HTR-8/SVneo (cell line): ENCODE measurements at places on chromosomes 16 and 17.

GRCh38 chr16:35208001-35208935 is 1748.9 kb downstream of the TP53TG3F start:
- no peak for DNase-seq

GRCh38 chr17:56203430-56203829 is 50.2 kb downstream of the ANKFN1 start:
- peak; percentile 9 for DNase-seq

DNA sequence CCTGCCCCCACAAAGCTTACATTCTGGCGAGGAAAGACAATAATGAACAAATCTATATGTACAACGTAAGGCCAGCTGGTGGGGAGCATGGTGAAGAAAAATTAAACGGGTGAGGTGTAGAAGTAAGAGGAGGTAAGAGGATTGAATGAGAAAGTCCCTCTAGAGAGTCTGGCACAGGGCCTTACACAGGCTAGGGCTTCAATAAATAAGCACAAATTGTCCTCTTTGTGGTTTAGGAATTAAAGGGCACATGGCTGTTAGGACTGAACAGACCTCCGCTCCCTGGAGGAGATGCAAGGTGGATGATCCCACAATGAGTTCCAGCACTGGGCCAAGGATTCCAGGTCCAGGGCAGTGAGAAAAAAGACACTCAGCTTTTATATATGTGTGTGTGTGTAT is 43.1 kb upstream of the HAPSTR1 start:
- DNase-seq: no peak

GRCh38 chr16:64151990-64152767 is 969.7 kb downstream of the CDH11 start:
- no peak for DNase-seq

DNA sequence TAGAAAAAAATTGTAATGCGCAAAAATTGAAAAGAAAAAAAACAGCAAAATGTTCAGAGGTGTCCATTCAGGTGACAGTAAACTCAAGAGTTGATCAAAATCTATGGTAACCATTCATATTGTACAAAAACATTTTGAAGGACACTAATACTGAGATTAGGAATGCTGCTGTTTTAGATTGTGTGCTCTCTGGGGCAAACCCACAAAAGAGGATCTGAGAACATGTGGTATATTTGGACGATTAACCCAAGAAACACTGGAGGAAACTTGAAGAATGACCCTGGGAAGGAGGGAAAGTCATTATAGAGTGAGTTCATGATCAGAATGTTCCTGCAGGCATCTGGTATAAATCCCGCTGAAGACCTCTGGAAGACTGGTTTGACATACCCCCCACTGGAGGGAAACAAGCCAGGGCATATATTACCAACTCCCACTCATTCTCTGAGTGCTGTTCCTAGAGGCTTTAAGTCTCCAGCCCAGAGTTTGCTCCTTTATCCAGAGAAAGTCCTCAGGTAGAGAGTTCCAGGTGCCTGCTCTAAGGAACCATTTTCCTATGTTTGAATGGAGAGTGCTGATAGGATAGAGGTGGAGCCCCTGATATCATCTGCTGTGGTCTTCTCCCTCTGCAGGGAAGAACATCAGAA is 1.2 kb downstream of the KRTAP4-2 start:
- DNase-seq: no peak

DNA sequence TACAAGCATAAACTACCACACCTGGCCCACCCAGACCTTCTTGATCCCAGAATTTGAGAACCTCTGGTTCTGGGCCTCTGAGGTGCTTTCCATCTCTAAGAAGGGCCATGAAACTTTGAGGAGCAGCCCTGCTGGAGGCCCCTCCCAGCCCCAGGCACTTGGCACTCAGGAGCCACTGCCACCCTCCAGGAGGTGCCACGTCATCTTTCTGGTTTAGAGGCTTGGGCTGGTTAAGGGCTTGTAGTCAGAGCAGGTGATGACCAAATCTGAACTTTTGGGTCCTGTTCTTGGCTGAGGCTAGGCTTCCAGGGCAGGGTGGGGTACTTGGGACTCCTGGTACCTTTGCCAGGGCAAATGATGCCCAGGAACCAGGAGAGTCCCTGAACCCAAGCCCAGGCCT is 13.8 kb upstream of the DLX4 start:
- DNase-seq: no peak
